ENCODE measurements at places on chromosomes 1 and 21.

- no peak for DNase-seq
Measured at GRCh38 chr1:15177710-15178166, 24.2 kb downstream of the TMEM51 start.

DNA sequence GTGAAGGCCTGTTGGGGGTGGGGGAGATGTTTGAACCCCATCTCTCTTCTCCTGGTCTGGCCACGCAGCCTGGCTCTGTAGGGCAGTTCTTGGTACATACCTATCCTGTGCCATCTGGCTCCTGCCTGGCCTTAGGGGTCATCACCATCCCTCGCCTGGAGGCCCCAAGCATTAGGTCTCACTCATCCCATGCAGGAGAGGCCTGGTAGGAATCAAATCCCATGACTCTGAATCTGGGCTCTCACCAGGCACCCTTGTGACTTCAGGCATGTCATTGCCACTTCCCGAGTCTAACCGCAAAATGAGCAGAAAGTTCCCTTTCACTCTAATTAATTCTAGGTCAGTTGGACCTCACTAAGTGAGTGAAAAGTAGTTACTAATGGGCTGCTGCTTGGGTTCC lies 37.2 kb downstream of the ETNK2 start:
- DNase-seq = no peak

DNA sequence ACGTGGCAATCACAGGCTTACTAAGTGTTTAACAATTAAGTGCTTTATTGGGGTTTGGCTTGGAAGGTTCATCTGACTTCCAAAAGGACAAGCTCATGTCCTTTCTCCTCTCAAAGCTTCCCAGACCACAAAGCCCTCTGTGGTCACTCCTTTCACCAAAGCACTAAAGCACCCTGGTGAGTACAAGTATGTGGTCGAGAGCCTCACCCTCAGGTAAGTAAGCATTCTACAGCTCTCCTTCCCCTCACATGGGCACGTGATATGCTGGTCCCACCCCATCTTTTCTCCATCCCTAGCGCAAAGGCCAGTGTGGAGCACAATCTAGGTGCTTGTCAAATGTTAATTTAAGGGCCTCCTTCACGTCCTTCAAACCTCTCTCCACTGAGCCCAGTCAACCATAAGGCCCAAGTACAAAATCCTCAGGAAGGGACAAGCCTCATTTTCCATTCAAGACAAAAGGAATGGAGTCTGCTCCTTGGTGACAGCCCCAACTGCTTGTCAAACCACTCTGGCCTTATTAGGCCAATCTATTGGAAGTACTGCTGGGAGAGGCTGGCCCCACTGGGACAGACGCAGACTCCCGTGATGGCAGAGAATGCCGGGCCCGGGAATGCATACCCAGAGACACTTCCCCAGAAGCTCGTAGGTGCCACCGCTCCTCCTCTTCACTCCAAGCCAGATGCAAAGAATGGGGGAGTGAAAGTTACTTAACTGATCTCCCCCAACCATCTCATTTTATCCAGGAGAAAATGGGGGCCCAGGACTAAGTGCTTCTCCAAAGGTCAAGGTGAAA lies 7.8 kb downstream of the STMN1 start:
- peak; percentile 36 for DNase-seq

DNA sequence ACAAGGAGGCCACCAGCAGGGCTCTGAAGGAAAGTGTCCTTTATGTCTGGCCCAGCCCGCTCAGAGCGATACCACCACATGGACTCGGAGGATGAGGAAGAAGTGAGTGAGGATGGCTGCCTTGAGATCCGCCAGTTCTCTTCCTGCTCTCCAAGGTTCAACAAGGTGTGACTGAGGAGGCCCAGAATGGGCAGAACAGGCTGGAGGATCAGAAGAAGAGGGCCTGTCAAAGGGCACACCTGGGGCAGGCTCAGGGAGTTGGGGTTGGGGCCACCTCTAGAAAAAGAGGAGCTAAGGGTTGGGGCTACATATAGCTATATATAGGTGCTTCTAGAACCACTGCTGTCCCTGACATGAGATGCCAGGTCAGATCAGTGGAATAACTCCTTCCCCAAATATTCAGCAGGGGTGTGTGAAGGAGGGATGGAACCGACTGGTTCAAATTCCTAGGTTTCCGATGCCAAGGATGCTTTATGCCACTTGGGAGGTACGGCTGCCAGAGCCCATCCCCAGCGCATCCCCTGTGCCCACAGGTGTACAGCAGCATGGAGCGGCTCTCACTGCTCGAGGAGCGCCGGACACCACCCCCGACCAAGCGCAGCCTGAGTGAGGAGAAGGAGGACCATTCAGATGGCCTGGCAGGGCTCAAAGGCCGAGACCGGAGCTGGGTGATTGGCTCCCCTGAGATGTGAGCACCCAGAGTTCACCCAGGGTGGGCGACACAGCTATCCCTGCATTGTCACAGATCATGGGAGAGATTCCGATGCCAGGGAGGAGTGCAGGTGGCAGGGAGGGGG lies 102.2 kb downstream of the PIK3R3 start:
- DNase-seq = no peak

DNA sequence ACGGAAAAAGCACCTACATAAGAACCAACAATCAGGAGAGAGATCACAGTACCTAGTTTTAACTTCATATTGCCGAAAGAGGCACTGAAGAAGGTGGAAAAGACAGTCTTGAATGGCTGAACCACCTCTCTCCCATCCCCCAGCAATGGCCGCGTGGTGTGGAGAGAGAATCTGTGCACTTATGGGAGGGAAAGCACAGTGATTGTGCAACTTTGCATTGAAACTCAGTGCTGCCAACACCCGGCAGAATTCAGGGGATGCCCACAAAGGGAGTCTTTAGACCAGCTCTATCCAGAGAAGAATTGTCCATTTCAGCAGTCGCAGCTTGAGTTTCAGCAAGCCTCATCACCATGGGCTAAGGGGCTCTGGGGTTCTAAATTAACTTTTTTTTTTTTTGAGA lies 186.3 kb upstream of the USP25 start:
- no peak for DNase-seq

DNA sequence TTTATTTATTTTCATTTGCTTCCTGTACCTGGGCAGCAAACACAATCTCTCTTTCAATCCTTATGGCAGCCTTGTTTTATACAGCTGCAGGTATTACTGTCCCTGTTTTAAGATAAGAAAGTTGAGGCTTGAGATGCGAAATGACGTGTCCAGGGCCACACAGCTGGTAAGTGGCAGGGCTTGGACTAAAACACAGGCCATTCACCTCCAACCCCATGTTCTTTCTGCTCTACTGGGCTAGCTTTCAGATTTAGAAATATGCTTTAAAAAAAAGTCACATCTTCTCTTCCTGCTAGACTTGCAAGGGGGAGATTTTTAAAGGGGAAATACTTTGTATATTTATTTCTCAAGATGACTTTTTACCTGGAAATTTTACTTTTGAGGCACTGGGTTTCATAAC lies 62.8 kb downstream of the CNST start:
- DNase-seq = no peak

GRCh38 chr21:46211376-46211775 lies 17.2 kb downstream of the LSS start:
- DNase-seq = peak; percentile 54

DNA sequence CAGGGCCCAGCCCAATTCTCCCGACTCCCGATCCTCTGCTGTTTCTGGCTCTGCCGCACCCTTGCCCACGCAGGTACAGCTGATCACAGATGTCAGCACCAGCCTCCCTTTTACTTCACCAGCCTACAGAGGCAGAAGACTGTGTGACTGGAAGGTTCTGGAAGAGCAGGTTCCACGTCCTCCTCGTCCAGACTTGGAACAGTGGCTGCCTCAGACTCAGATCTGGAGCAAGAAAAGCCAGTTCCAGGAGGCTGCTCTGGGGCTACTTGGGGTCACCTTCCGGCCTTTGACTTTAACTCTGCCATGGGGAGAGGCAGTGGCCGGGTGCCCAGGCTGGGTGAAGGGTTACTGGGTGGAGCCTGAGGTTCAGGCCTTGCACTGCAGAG lies 16.1 kb upstream of the KLHDC7A start:
- no peak for DNase-seq

GRCh38 chr1:206032380-206033140 lies 8.9 kb upstream of the CTSE start:
- no peak for DNase-seq

DNA sequence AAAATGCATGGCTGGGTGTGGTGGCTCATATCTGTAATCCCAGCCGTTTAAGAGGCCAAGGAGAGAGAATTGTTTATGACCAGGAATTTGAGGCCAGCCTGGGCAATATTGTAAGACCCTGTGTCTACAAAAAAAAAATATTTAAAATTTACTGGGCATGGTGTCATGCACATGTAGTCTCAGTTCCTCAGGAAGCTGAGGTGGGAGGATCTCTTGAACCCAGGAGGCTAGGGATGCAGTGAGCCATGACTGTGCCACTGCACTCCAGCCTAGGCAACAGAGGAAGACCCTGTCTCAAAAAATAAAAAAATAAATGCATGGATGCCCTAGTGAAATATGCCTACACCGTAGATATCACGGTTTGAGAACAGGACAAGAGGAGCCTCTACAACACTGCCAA lies 1331.2 kb upstream of the B3GALT2 start:
- no peak for DNase-seq

DNA sequence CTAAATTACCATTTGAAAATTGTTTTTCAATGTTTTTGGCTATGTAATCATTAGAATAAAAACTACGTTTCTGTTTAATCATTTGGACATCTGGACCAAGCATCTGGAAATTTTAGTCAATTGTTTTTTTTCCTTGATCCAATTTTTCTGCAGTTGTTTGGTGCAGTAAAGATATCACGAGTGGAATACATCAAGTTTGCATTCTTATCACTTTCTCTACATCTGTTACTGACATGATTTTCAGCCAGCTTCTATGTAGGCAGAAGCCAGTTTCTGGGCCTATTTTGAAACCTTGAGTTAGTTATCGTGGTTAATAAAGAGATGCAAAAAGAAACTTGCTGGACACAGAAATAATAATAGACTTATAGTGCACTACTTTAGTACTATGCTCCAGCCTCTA lies 277.9 kb upstream of the ADAMTS5 start:
- DNase-seq = no peak

GRCh38 chr1:69485616-69486015 lies 82.1 kb upstream of the LRRC7 start:
- DNase-seq = no peak

DNA sequence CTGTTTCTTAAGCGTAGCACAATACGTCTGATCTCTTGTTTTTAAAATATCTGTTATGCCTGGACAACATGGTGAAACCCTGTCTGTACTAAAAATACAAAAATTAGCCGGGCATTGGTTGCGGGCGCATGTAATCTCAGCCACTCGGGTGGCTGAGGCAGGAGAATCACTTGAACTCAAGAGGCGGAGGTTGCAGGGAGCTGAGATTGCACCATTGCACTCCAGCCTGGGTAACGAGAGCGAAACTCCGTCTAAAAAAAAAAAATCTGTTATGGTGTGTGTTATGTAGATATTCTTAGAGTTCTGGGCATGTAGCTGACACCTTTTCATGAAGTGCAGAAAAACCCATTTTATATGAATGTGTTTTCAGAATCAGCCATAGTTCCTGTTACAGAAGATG lies 38.2 kb downstream of the RABGAP1L start:
- DNase-seq = no peak

- no peak for DNase-seq
Measured at GRCh38 chr1:209391792-209392191, 191.7 kb upstream of the CAMK1G start.

- no peak for DNase-seq
Measured at GRCh38 chr1:72109916-72110315, 172.4 kb downstream of the NEGR1 start.

DNA sequence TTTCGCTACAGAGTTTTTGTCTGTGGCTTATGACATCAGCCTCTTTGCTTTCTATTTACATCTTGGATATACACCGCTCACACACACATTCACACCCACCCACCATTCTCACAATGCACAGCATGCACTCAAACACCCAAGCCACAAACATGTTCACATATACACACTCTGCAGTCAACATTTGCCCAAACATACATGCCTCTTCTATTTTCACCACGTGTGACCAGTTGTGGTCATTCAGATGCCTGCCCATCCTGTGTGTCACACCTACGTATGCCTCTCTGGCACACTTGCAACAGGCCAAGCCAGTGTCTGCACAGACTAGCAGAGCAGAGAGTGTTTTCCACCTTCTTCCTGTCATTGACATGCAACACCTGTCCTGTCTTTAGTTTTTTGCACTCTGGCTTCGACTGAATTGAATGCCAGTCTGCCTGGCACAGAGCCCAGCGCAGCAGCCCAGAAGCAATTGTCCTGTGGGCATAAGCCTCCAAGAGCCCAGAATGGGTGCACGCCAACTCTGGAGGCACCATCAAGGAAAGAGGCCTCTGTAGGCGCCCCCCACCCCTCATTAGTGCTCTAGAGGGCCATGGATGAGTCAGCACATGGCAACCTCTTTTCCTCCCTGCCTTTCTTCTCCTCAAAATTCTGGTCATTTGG lies 37.7 kb upstream of the LRRN2 start:
- DNase-seq = peak; percentile 57

All from sigmoid colon (tissue), 7 donors.